ENCODE measurements at places on chromosomes 6 and 20. TPM values are rescaled to one million over a fixed set of nuclear protein-coding genes. Genes with fewer than 3 reads are reported as not detected.
A peak's percentile ranks its signal among the peaks of the same experiment; 100 is the strongest.

GRCh38 chr6:35231563-35231962 lies 17.8 kb downstream of the SCUBE3 start:
- H3K27me3 ChIP-seq: no peaks in the 10 kb centered on the region
- no peak overlapping the region for H3K27ac ChIP-seq
- H3K36me3 ChIP-seq: no peaks in the 10 kb centered on the region
- H3K4me1 ChIP-seq: no peaks in the 10 kb centered on the region

- H3K4me3 ChIP-seq: no peak overlapping the region
- DNase-seq: no peak
These were observed 62.3 kb downstream of the LAMP5 start for GRCh38 chr20:9576695-9577094.

DNA sequence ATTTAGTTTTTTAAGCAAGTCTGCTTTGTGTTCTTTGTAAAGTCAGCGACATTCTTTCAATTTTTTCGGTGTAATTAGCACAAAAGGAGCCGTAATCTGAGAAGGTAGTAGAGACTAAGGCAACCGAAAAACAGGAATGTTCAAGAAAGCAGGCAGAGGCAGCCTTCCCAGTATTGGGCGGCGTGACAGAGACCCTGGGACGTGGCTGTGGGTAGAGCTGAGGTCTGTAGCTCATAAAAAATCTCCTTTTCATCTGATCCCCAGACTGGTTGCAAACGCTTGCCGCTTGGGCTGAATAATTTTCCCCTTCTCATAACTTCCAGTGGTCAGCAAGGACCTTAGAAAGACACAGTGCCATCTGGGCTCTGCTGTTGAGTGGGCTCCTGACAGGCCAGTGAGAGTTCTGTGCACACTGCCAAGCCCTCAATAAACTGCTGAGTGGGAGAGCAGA lies 30.8 kb downstream of the GNAS start:
- H3K4me3 ChIP-seq: no peak overlapping the region
- H3K4me1 ChIP-seq: no peaks in the 10 kb centered on the region
- H3K27ac ChIP-seq: no peak overlapping the region
- no peaks in the 10 kb centered on the region for H3K27me3 ChIP-seq
- no peaks in the 10 kb centered on the region for H3K36me3 ChIP-seq
- DNase-seq: no peak

DNA sequence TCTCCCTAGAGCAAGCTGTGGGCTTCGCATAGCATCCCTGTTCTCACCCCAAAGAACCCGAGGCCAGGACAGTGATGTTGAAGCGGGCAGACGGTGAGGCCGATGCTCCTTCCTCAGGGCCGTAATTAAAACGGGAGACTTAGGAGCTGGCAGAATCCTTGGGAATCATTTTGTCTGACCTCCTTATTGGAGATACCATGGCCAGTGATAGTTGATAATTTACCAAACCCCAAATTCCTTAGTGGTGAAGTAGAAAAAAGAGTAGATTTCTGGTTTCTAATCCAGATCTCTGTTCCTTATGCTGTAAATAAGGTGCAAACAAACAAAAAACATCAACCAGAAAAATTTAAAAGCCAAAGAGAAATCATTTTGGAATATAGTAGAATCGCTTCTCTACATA lies 361.1 kb upstream of the AGPAT4 start:
- DNase-seq: no peak

DNA sequence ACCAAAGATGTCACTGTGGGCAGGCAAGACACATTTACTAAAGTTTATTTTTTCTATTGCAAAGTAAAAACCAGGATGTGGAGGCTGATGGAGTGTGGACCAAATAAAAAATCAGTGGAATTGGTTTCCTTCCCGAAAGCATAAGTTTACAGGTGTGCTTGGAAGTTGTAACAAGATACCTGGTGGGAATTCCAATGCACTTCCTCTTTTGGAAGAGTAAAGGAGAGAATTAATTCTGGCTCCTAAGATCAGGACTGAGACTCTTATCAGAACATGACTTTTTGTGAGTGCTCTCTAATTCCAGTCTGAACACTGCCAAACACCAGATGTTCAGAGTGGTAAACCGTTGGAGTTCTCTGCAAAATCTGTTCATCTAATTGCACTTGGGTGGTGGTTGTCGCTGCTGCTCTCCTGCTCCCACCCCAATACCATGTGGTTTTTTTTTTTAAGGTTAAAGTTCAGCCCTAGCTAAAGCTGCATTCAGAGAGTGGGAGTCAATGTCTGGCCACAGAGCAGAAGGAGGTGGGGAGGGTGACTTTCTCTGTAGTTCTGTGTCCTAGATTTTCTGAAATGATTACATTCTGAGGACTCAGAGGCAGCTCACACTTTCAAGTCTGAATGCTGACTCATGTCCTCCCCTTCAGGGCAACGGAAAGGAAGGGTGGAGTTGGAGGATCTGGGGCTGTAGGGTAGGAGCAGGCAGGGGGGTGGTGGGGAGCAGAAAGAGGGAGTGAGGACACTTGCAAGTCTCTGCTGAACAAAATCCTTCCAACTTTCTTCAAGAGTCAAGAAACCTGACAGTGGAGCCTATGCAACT lies 275.8 kb upstream of the PRDM1 start:
- H3K36me3 ChIP-seq: no peaks in the 10 kb centered on the region
- DNase-seq: peak; percentile 43
- H3K4me3 ChIP-seq: no peak overlapping the region

DNA sequence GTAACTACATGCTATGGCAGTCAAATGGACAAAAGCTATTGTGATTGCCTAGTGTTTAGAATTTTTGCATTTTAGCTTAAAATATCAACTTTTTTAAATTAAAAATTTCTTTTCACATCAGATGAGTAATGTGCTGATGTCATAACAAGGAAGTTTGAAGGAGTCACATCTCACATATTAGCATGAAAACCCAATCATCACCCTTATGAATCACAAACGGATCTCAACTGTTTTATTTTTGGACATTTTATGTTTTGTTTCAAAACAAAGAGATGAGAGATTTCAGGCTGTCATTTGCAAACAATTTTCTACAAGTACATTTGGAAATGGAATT lies 53.6 kb upstream of the TRERF1 start:
- no peak overlapping the region for H3K4me3 ChIP-seq
- no peaks in the 10 kb centered on the region for H3K27me3 ChIP-seq
- no peak for DNase-seq
- H3K4me1 ChIP-seq: no peaks in the 10 kb centered on the region
- H3K36me3 ChIP-seq: no peaks in the 10 kb centered on the region

DNA sequence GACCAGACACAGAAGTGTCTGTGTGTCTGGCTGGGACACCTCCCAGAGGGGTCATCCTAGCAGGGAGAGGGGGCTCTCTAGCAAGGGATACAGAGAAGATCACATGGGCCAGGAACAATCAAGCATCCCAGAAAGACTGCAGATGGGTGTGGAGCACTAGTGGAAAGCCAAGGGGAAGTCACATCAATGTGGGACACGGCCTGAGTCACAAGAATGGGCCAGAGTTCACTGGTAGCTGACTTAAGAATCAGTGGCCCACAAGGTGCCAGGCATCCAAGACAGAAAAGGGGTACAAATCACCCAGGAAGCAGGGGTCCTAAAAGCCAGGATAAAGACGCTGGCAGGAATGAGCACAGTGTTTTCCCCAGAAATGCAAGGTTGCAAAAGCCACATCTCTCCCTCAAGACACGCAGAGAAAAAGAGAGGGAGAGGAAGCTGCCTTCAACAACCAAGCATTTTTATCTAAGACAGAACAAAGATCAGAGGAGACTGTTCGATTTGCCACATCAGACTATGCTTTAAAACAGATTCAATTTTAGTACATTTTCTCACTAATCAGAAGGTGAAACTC lies 113.6 kb upstream of the DST start:
- H3K4me1 ChIP-seq: peaks cover 4% of the 10 kb centered on the region
- peak; percentile 29 for DNase-seq
- no peak overlapping the region for H3K4me3 ChIP-seq
- H3K36me3 ChIP-seq: no peaks in the 10 kb centered on the region
- no peaks in the 10 kb centered on the region for H3K27me3 ChIP-seq
- H3K27ac ChIP-seq: peak overlapping the region; percentile 47

GRCh38 chr6:47335466-47335865 lies 25.8 kb upstream of the TNFRSF21 start:
- H3K27ac ChIP-seq: no peak overlapping the region
- no peaks in the 10 kb centered on the region for H3K4me1 ChIP-seq
- no peak for DNase-seq

GRCh38 chr20:17014217-17014616 lies 212.6 kb upstream of the PCSK2 start:
- no peaks in the 10 kb centered on the region for H3K36me3 ChIP-seq
- no peak overlapping the region for H3K4me3 ChIP-seq
- H3K4me1 ChIP-seq: no peaks in the 10 kb centered on the region
- no peak overlapping the region for H3K27ac ChIP-seq
- no peak for DNase-seq
- no peaks in the 10 kb centered on the region for H3K27me3 ChIP-seq

DNA sequence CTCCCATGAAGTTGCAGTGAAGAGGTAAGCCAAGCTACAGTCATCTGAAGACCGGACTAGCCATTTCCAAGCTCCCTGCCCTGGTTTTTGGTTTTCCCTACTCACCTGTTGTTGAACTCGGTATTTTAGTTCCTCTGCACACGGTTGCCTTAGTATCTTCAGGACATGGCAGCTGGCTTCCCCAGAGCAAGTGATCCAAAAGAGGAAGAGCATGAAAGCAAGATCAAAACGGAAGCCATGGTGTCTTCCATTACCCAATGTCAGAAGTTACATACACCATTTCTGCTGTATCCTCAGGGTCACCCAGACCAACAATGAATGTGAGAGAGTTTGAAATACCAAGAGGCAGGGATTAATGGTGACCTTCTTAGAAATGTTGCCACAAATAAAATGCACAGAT lies 276.6 kb upstream of the CNR1 start:
- no peaks in the 10 kb centered on the region for H3K36me3 ChIP-seq
- no peak overlapping the region for H3K27ac ChIP-seq
- no peaks in the 10 kb centered on the region for H3K4me1 ChIP-seq
- no peak overlapping the region for H3K4me3 ChIP-seq
- no peaks in the 10 kb centered on the region for H3K27me3 ChIP-seq
- DNase-seq: no peak

GRCh38 chr6:5967594-5967993 lies 39.1 kb downstream of the NRN1 start:
- no peak overlapping the region for H3K4me3 ChIP-seq
- no peak for DNase-seq
- no peaks in the 10 kb centered on the region for H3K4me1 ChIP-seq
- no peak overlapping the region for H3K27ac ChIP-seq

DNA sequence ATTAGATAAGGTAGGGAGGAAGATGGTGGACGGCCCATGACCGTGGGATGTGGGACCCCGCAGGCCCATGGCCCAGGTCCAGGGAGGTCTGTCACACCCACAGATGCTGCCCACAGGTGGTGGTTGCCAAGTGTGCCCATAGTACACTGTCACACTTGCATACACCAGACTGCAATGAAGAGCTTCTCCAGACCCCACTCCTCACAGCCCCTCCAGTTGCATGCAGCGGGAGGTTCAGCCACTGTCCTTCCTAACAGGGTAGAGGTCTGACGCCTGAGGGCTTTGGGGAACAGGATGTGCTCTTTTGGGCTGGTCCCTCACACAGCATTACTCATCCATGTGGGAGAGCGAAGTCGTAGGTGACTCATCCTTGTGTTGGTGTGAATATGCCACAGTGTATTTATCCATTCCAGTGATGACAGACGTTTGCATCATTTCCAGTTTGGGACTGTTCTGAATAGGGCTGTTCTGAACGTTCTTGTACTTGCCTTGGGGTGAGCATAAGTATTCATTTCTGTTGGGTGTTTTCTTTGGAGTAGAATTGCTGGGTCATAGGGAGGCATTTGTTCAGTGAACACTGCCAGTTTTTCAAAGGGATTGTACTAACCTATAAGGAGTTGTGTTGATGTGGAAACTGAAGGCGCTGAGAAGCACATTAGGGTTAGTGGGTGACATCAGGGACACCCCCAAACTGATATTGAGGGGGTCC lies 10.1 kb upstream of the PYGB start:
- peaks cover 47% of the 10 kb centered on the region for H3K4me1 ChIP-seq
- H3K36me3 ChIP-seq: no peaks in the 10 kb centered on the region
- no peaks in the 10 kb centered on the region for H3K27me3 ChIP-seq
- H3K27ac ChIP-seq: peak overlapping the region; percentile 64
- H3K4me3 ChIP-seq: no peak overlapping the region
- DNase-seq: peak; percentile 51

- no peak for DNase-seq
- no peak overlapping the region for H3K27ac ChIP-seq
- no peaks in the 10 kb centered on the region for H3K36me3 ChIP-seq
- H3K27me3 ChIP-seq: peaks cover 19% of the 10 kb centered on the region
- no peak overlapping the region for H3K4me3 ChIP-seq
These were observed 83.2 kb downstream of the MDGA1 start for GRCh38 chr6:37614491-37614890.

DNA sequence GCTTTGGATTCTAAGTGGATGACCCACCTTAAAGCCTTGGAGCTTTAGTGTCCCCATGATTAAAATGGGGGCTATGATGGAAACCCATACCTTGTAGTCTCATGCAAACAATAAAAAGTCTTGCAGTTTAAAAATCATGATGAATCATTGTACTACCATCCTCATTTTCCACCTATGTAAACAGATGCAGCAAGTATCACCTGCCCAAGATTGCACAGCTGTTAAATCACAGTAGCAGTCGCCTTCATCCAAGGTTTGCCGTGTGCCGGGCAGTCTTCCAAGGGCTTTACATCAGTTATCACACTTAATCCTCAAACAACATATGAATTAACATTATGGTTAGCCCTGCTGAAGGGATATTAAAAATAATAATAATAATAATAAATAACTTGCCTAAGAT lies 210.3 kb downstream of the FOXA2 start:
- DNase-seq: no peak
- no peaks in the 10 kb centered on the region for H3K27me3 ChIP-seq
- H3K4me1 ChIP-seq: no peaks in the 10 kb centered on the region
- H3K27ac ChIP-seq: no peak overlapping the region

DNA sequence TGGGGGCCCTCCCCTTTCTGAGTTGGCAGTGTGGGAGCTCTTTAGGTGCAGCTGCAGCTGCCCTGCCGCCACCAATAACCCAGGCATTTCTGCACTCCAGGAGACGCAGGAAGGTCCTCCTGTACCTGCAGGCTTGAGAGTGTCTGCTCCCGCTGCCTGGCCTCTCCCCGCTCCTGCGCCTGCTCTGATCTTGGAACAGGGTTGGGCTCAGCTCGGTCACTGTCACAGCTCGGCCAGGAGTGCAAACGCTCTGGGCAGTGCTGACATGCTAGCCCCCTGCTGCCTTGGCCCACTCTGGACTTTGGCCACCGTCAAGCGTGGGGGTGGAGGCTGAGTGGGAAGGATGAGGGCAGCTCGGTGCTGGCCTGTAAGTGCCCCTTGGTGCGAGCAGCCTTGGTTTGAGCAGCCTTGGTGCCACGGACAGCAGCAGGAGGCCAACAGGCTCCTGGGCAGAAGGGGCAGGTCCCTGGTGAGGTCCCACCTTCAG lies 738.1 kb upstream of the GJE1 start:
- no peak overlapping the region for H3K27ac ChIP-seq
- H3K27me3 ChIP-seq: no peaks in the 10 kb centered on the region
- H3K4me1 ChIP-seq: no peaks in the 10 kb centered on the region
- H3K4me3 ChIP-seq: no peak overlapping the region
- no peaks in the 10 kb centered on the region for H3K36me3 ChIP-seq

POFUT1 gene
- 96.1 TPM for total RNA-seq

ULBP1 gene
- not detected for total RNA-seq

TSHZ2 gene
- total RNA-seq: 5.4 TPM

ACOT13 gene
- 16.5 TPM for total RNA-seq

TRIM10 gene
- 4.6 TPM for total RNA-seq

Measured in transverse colon (tissue), 4 donors.